ENCODE measurements at places on chromosomes 4 and X.

DNA sequence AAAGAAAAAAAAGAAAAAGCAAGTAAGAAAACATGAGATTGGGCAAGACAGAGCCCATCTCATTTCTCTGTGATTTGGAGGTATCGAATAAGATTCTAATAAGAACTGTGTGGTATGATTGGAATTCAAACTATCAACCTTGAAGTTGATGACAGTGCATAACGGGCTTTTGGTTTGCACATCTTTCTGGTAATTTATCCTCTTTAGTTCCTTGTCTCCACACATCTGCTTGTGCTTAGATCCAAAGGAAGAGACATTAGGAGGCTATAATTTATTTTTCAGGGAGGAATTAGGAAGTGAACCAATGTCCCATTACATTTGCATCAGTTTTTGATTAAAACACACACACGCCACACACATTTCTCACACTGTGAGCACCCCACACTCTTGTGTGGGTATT, 149.9 kb downstream of the ARSF start:
- no peak for DNase-seq

DNA sequence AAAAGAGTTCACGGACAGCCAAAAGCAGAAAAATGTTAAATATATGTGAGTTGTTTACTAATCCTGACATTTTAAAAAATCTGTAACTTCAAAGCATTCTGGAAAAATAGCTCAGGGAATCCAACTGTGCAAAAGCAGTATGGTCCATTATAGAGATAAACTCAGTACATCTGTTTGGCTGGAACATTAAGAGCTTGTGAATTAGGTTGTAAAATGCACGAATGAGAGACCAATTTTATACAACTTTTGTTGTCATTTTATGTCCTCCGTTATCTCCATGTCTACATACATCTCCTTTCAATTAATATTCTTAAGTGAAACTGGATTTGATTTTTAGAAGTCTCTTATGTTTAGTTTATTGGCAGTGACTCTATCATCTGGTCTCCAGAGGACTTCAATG, 367.0 kb upstream of the ATOH1 start:
- no peak for DNase-seq

DNA sequence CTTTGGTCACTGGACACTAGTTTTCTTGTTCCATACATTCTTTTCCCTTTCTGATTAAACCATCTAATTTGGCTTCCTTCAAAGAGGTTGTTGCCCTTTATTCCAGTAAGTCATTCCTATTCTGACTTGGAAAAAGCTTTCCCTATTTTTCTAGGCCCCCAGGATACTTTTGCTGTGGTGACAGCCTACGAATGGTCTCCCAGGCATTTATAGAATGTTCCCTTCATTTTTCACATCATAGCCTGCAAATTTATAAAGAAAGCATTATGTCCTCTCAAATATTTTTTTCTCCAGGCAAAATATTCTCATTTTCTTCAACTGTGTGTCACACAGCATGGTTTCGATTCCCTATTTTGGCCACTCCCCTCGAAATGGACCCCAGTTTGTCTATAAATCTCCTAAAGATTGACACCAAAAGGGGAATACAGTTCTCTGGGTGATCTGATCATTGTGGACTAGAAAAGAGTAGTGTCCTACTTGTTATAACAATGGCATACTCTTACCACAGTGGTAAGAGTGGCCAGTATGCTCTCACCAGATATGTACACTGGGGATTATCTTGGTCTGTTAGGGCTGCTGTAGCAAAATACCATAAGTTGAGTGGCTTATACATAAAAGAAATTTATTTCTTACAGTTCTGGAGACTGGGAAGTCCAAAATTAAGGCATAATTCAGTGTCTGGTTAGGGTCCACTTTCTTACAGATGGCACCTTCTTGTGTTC, 41.5 kb upstream of the BMP2K start:
- no peak for DNase-seq

DNA sequence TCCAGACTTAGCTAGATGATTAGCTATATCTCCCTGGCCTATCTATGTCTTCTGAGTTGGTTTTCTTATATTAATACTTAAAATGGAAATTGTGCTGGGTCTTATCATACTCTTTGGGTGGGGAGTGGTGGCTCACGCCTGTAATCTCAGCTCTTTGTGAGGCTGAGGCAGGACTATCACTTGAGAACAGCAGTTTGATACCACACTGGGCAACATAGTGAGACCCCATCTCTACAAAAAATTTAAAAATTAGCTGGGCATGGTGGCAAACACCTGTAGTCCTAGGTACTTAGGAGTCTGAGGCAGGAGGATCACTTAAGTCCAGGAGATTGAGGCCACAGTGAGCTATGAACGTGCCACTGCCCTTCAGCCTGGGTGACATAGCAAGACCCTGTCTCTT, 30.4 kb downstream of the WDFY3 start:
- no peak for DNase-seq

GRCh38 chr4:82784681-82785610, 13.7 kb downstream of the SCD5 start:
- no peak for DNase-seq
